HCEC 1CT (cell line): ENCODE measurements at places on chromosomes 12 and 14.

DNA sequence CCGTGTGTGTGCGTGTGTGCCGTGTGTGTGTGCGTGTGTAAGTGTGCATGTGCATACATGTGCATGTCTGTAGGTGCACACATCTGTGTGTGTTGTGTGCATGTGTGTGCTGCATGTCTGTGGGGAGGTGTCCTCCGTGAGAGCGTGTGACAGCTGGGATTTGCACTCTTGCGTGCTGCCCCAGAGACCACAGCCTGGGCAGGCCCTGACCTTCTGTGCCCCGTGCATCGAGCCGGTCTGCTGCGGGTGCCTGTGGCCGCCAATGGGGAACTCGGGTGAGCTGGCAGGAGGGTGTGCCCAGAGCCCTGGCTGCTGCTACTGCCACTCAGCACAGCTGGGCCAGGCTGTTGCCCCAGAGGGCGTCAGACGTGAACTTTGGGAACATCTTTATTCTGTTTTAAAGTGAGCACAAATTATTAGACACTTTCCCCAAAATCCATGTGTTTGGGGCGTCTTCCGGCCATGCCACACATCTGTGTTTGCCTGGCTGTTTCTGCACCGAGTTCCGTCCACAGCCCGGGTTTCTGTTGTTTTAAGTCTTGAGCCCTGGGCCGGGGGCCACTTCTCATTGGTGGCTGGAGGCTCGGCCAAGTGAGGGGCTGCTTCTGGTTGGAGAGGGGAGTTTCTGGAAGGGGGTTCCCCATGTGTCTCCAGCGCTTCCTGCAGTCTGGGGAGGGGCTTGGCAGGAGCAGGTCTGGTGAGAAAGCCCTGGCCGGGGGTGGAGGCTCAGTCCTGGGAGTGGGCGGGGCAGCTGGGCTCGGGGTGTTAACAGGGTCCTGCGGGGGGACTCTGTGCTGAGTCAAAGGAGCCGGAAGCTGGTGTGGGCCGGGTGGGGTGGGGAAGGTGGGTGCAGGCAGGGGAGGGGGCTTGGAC lies 7.6 kb downstream of the CEP170B start:
- peak; percentile 50 for DNase-seq

- no peak for DNase-seq
These were observed 173.6 kb downstream of the TTC8 start for GRCh38 chr14:88998027-88998426.

GRCh38 chr12:26953447-26953846 lies 15.2 kb downstream of the FGFR1OP2 start:
- no peak for DNase-seq

DNA sequence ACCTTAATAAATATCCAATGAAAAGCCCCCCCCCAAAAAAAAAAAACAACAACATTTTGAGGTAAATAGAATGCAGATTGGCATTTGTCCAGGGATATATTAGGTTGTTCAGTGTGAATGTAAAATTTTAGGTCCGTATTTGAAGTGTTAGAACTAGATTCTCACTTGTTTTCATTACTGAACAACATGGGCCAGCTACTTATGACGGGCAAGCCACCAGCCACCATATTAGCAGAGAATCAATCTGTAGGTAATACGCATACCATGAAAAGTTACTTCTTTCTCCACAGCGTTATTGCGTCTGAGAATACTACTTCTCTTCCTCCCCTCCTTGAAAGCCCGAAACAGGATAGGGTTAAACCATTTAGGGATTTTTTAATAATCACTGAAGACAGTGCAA lies 5.4 kb downstream of the FLRT2 start:
- DNase-seq, result peak; percentile 13

DNA sequence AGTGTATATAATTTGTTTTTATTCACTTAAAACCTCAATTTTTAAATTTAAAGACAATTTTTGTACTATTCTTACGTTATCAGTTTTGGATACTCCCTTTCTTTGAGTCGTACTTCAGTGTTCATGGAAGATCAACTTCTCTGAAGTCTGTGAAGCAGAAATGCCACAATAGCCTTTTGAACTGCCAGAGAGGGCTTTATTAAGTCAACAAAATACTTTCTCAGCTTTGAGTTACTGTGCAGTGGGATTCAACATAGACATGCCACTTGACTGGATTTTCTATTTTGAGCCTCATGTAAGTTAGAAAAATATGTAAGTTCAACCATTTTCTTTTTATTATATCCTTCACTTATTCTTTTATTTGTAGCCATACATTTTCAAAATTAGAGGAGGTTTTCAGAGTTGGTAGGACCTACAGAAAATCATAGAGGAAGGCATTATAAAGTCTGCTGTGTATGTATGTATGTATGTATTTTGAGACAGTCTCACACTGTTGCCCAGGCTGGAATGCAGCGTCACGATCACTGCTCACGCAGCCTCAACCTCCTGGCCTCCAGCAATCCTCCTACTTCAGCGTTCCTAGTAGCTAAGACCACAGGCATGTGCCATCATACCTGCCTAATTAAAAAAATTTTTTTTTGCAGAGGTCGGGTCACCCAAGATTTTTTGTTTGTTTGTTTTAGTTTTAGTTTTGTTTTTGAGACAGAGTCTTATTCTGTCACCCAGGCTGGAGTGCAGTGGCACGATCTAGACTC lies 31.3 kb upstream of the BCAT1 start:
- no peak for DNase-seq

DNA sequence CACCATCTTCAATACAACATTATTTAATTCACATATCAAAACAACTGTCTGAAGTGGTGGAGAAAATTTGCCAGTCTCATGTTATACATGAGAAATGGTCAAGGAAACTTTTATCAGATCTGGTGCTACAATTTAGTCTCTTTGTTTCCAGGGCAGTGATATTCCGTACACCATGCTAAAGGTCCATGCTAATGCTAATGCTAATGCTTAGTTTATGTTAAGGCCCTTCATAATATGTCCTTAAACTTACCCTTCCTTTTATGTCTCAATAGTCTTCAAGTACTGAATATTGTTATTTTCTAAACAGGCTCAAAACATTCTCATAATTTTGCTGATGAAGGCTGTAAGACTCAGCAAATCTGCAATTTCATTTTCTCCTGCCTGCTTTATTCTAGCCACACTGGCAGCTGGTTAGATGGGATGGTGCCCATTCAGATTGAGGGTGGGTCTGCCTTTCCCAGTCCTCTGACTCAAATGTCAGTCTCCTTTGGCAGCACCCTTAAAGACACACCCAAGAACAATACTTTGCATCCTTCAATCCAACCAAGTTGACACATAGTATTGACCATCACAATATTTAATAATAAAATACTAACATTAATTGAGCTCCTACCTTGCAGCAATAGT lies 59.8 kb downstream of the TMEM117 start:
- DNase-seq, result no peak

GRCh38 chr14:93893661-93894261 lies 33.4 kb upstream of the FAM181A start:
- no peak for DNase-seq

- DNase-seq, result no peak
These were observed 113.0 kb upstream of the WSCD2 start for GRCh38 chr12:108016022-108016564.

DNA sequence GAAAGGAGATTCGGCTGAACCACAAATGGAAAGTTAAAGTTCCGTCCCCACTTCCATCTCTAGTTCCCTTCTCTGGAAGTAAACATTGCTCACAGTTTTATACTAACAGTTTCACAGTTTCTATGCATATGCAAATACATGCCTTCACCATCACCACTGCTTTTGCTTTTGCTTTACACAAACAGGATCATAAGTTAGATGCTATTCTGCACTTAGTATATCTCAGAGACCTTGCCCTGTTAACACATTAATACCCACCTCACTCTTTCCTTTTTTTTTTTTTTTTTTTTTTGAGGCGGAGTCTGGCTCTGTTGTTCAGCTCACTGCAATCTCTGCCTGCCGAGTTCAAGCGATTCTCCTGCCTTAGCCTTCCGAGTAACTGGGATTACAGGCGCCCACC lies 890 bp downstream of the TEP1 start:
- no peak for DNase-seq

DNA sequence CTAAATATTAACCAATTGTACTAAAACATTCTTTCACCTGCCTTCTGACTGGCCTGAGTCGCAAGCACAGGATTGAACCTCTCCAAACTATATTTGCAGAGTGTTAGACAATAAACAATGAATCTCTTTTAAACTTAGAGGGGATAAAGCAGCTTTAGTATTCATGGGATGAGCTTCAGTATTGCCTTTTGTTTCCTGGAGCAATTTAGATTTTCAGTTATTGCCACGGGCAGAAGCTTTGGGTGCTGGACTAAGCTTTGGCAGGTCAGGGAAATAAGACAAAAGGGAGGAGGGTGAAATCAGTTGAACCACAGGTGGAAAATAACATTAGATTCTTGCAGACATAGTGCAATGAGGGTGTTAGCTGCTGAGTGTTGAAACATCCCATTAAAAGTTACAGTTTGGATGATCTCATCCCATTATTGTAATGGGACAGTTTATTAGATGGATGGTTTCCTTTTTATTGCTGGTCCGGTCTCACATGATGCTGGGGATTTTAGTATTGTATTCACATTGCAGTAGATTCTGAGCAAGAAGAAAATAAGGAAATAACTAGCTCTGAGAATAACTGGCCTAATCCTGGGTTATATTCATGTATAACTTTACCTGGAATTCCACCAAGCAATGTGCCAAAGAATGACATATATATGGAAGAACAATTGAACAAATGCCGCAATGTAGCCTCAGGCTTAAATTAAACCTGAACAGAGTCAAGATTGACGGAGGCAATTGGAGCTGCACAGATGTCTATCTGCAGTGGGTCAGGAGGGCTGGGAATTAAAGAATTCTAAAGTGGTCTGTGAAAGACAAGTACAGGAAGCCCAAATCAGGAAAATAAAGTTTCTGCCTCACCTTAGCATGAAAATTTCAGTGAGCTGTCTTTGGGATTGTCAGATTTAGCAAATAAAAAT lies 1092.8 kb upstream of the SEL1L start:
- DNase-seq, result no peak

DNA sequence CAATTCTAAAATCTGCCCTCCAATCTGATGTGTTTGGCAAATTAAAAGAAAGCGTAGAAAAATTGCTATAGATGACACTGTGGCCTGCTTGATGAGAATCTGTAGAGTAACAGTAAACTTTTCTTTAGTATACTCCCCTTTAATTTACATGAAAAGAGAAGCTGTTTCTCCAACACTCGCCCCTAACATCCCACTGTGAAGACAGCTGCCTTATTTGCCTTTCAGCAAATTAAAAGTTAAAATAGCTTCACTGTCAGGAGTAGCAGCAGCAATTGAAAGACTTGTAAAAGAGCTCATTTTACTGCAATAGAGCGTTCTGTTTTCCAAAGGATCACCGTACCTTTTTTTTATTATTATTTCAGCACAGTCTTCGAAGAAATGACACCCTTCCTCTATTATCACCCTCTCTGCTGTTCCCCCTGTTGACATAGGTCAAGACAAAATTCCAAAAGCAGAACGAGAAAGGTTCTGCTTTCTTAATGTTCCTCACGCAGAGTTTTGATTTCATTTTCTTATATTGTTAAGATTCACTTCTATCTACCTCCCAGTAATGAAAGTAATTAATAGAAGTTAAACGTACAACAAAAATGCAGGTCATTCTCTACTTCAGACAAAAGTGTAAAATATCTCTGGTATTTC lies 153.5 kb upstream of the USP15 start:
- no peak for DNase-seq

- no peak for DNase-seq
These were observed 42.1 kb downstream of the GPR68 start for GRCh38 chr14:91202234-91202974.

- DNase-seq, result no peak
These were observed 24.9 kb downstream of the ACTR6 start for GRCh38 chr12:100225491-100225890.

- DNase-seq, result peak; percentile 67
These were observed 6.3 kb downstream of the FLRT2 start for GRCh38 chr14:85535991-85536832.

- no peak for DNase-seq
These were observed 32.4 kb downstream of the FOXN3 start for GRCh38 chr14:89384636-89385035.

DNA sequence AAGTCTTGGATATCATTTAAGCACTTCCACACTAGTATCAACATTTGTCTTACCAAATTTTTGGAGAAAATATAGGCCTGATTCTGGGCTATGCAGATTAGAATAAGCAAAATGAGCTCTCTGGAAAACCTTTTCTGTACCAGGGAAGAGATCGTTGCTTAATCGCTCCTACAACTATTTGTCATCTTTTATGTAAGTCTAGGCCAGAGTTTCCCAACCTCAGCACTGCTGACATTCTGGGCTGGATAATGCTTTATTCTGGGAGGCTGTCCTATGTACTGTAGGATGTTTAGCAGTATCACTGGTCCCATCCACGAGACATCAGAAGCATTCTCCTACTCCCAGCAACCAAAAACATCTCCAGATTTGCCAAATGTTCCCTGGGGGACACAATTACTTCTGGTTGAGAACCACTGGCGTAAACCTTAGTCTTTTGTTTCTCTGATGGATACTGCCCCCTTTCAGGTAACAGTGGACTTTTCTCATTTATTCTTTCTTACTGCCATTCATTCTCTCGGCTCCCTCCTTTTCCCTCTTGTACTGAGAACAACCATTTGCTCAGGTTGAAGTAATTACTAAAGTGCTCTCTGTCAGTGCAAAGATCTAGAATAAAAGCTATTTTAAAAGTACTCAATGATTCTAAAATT lies 316.9 kb upstream of the E2F7 start:
- peak; percentile 19 for DNase-seq

GRCh38 chr12:4164559-4165558 lies 108.7 kb upstream of the CCND2 start:
- peak; percentile 46 for DNase-seq

GRCh38 chr14:64880221-64881121 lies 764 bp upstream of the SPTB start:
- no peak for DNase-seq
